Left cardiac atrium (tissue), 4 donors: ENCODE measurements at places on chromosomes 6 and 20. TPM values are rescaled to one million over a fixed set of nuclear protein-coding genes. Genes with fewer than 3 reads are reported as not detected.

DNA sequence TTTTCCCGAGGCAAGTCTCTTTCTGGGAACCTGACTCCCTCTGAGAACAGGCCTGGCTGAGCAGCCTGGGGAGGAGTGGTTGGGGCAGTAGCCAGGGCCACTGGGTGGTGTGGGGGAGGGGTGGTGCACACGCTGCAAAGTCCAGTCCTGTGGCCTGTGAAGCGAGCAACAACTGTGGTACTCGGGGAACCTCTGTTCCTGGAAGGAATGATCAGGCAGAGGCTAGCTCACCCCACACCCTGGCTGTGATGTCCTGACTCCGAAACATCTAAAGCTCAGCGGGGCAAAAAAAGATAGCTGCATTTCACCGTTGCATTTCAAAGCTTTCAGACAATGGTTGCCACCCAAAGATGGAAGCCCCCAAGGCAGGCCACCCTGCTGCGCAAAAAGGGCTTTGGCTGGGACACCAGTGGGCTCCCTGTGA lies 25.5 kb downstream of the PCK1 start:
- DNase-seq, result no peak

GRCh38 chr6:112881828-112882780 lies 535.0 kb downstream of the RFPL4B start:
- DNase-seq, result no peak

- no peak for DNase-seq
These were observed 34.9 kb upstream of the MAN1A1 start for GRCh38 chr6:119384444-119384843.

The IL17F gene
- total RNA-seq, result not detected

- no peak for DNase-seq
These were observed 8.7 kb downstream of the MAFB start for GRCh38 chr20:40680161-40680959.

- no peak for DNase-seq
These were observed 108.0 kb downstream of the PPP1R14C start for GRCh38 chr6:150250826-150251225.

- peak; percentile 85 for DNase-seq
These were observed 39.7 kb downstream of the SIRPA start for GRCh38 chr20:1934721-1935573.

DNA sequence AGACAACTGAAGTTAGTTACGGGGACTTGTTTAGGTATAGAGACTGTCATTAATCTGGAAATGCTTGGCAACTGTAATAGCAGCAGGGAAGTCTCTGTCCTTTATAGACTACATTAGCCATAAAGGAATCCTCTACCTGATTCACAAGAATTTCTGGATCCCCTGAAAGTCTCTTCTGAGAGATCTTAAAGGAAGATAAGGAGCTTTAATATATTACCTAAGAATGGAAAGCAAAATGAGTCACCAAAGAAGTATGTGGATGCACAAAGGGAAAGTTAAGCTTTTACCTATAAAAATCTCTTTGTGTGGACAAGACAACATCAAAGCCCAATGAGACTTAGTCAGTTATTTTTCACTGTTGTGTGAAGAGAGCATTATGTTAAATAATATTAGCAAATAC lies 92.2 kb upstream of the RSPO3 start:
- DNase-seq, result no peak

The HAO1 gene
- total RNA-seq, result not detected

The PSMG4 gene
- total RNA-seq, result 6.7 TPM
